ENCODE measurements at places on chromosomes 6 and 20. TPM values are rescaled to one million over a fixed set of nuclear protein-coding genes. Genes with fewer than 3 reads are reported as not detected.

Gene LIN28B
- 0.31 TPM for polyA plus RNA-seq

Gene SIRPA
- polyA plus RNA-seq, result 32.2 TPM

Gene DCBLD1
- polyA plus RNA-seq, result not detected

Gene MYLK2
- 29.4 TPM for polyA plus RNA-seq

Gene MAS1L
- not detected for polyA plus RNA-seq

Gene HNF4A
- polyA plus RNA-seq, result 40.5 TPM

Gene SLC17A2
- not detected for polyA plus RNA-seq

DNA sequence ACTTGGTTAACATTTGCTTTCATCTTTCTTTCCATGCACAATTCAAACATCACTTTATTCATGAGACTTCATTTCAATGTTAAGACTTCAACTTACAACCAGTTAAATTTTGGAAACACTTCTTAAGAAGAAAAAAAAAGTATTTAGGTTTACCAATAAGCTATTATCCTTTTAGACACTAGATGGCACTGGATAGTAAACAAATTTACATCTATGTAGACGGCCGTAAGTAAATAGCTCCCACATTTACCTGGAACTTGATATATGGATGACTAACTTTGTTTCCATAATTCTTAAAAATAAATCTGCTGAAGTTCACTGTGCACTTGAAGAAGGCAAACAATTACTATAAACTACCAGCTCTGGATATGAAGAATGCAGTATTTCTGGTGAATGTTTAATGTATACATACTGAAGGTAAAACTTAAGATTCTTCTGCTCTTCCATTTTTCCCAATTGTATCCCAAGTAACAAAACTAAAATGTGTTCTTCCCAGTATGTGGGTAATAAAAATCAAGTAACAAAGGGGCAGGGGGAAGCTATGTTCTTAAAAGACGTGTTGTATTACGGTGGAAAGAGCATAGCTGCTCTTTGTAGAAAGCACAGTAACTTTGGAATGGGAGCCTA, 130.6 kb upstream of the C6orf118 start:
- peak; percentile 57 for DNase-seq

DNA sequence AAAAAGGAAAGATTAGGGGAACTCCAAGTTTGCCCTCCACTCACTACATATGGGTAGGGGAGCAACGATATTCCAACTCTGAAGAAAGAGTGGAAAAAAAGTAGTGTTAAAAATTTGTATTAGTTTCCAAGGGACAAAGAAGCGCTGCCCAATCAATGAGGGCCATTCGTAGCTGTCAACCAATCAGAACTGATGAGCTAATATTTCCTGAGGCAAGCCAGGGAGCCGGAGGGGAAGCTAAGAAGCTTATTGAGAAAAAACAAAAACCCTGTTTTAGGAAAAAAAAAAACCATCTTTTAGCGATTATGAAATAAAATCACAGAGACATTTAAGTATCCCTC, 59.5 kb downstream of the TRIM38 start:
- DNase-seq, result peak; percentile 92

DNA sequence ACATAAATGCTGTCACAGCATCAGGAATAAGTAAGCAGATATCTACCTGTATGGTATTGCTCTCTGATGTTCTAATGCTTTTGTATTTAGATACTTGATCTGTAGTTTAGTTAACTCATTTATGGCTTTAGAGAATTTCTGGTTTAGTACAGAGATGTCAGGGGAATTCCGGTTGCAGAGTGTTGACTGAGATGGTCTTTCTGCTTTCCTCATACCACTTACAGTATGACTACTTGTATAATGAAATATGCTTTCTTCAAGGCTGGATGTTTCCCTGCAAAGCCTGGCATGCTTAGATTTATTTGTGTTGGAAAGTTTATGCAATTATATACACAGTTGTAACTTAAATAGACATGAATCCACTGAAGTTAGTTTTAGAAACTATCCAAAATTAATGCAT, 278.4 kb downstream of the CDH26 start:
- DNase-seq, result no peak

DNA sequence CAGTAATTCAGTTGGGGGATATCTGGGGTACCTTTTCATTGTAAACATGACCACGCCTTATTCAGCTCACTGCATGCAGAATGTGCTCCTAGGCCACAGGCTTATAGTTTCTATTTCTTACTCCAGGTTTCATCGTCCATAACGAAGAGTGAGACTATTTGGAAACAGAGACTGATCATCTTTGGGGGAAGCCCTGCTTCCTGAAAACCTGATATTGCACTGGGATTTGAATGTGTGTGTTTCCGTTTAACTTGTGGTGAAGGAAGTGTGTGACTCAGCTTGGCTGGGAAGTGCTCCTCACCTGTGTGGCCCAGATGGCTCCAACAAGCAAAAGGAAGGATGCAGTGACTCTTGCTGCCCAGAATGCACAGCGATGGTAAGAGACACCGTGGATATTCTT, 19.6 kb upstream of the LTV1 start:
- DNase-seq, result no peak

- DNase-seq, result no peak
Measured at GRCh38 chr6:12113190-12113577, 101.1 kb downstream of the HIVEP1 start.

DNA sequence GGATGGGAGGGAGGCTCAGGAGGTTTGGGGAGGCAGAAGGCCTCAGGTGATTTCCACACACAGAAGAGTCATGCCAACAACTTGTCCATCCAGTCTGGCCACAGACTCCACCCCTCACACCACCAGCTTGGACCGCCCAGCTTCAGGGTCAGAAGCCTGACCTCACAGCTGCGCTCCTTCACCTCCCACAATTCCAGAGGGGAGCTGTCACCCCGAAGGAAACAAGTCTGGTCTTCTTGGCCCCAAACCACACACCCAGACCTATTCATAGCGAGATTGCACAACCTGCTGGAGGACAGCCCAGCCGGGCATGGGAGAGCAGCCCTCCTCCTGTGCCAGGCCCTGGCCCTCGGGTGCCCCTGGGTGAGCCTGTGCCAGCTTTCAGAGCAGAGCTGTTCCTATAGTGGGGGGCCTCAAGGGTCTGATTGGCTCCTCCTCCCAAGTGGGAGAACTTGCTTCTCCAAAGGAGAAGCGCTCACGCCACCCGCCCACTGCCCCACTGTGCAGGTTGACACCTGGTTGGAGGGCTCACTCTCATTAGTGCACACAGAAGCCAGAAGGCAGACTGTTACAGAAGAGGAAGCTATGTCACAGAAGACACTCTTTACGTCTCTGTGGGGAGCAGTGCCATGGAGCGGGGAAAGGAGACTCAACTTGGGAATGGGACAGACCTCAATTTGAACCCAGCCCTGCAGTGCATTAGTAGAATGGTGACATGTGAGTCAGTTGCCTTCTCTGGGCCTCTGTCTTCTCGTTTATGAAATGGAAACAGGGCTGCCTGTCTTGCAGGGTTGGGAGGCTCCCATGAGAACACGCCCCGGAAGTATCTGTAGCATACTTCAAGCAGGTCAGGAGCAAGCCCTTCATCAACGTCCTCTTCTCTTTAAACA, 128.8 kb downstream of the FOXO3 start:
- no peak for DNase-seq

DNA sequence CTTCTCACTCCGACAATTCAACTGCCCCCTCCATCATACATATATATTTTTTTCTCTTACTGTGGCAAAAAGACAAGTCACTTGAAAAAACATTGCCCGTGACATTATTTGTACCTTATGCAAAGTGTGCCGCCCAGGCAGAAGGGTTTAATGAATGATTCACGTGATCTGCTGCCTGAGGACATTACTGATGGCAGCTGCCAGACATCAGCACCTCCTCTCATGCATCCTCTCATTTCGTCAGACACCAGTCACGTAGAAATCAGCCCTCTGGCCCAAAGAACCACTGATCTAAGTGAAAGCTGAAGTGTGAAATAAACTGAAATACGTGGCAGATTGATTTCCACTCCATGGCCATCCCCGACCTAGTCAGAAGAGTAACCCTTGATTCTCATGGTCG, 218.8 kb upstream of the PDE10A start:
- no peak for DNase-seq

DNA sequence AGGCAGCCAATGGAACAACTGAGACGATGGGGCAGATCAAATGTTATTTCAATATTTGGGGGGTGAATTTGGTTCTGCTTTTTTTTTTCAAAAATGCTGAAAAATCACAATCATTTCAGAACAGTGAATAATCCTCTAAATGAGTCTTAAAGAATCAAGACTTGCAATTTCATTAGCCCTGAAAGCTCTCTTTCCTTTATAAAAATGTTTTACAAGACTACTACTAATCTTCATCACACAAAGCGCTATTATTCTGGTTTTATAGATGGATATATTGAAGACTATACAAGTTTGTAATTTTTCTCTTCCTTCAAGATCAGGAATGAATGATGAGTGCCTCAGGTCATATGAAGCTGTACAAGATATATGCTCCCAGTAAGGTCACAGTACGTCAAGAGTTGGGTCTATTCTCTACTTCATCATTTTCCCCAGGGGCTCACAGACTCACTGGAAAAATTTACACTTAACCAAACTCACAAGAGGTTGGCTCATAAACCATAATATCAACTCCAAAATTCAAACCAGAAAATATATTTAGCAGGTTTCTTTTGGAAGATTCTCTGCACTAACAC, 19.5 kb downstream of the RNF24 start:
- DNase-seq, result no peak

- peak; percentile 85 for DNase-seq
Measured at GRCh38 chr20:1894951-1895673, at the start of gene SIRPA. Gene SIRPA, plus strand, starts transcription at chr20:1895407. Its CDS starts 41 bp downstream, at chr20:1895448.

- no peak for DNase-seq
Measured at GRCh38 chr6:110560239-110561007, 84.0 kb upstream of the SLC22A16 start.

GRCh38 chr6:43875849-43876572, 106.0 kb downstream of the VEGFA start:
- DNase-seq, result no peak

GRCh38 chr20:12824328-12825225, 184.2 kb upstream of the SPTLC3 start:
- peak; percentile 75 for DNase-seq

- DNase-seq, result no peak
Measured at GRCh38 chr6:16392010-16392409, 153.6 kb downstream of the GMPR start.

DNA sequence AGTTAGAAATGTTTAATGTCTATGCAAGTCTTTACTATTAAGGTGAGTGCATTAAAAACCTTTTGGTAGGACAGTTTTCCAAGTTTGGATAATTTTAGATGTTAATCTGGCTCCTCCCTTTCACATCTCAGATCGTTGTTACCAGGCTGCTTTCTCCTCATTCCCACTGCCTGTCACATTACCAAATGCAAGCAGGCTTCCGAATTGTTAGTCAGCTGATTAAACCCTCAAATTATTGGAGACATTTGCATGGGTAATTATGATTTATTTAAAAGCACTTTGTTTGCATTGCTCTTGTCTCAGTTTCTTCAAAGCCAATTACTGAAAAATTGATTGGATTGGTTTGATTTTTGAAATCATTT, 816.5 kb downstream of the KIF16B start:
- DNase-seq, result no peak

- DNase-seq, result no peak
Measured at GRCh38 chr6:144017166-144018094, 9.4 kb upstream of the PLAGL1 start.

DNA sequence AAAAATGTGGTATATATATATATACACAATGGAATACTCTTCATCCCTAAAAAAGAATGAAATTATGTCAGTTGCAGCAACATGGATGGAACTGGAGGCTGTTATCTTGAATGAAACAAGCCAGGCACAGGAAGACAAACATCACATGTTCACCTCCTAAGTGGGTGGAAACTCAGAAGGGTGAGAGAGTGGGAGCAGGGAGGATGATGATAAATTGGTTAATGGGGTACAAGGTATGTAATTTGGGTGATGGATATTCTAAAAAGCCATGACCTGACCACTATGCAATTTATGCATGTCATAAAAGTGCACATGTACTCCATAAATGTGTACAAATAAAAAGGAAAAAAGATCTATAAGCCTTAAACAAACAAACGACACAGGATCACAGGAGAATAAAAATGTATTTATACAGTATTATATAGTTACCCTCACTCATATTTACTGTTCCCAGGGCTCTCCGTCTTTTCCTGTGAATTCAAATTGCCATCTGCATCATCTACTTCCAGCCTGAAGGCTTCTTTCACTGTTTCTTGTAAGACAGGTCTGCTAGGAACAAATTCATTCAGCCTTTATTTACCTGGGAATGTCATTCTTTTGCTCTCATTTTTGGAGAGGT, 89.8 kb downstream of the SYNDIG1 start:
- DNase-seq, result no peak

- no peak for DNase-seq
Measured at GRCh38 chr6:39225946-39226437, 3.3 kb downstream of the KCNK5 start.

DNA sequence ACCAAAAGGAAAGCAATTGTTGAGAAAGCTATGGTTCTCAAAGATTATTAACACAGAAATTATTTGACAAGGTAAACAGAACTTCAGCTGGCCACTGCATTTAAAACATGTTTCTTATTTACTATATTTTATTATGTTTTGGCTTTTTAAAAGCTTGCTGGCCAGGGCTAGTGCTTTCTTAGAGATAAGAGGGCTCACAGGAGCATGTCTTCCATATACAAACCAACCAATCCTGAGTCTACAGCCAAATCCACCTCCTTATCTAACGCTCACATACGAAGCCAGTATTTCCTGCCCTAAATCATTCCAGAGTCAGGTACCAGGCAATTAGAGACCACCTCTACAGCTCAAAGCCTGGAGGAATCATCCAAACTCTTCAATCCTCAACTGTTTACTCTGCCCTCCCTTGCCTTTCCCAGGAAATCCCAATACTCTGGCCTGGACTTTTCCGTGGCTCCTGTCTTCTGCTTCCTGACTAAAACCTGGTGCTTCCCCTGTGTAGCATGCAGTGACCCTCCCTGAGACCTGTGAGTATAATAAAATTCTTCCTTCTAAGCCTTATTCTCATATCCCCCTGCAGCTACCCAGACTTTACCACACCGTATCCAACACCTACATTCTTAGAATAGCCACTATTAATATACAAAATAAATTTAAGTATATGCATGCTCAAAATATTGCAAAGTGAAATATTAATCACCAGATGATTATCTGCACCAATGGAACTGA, 33.2 kb downstream of the RANBP9 start:
- no peak for DNase-seq

- DNase-seq, result no peak
Measured at GRCh38 chr6:39353698-39354315, 31.3 kb upstream of the KCNK16 start.
